Stomach (tissue), 19 donors: ENCODE measurements at places on chromosomes 13 and 19.

DNA sequence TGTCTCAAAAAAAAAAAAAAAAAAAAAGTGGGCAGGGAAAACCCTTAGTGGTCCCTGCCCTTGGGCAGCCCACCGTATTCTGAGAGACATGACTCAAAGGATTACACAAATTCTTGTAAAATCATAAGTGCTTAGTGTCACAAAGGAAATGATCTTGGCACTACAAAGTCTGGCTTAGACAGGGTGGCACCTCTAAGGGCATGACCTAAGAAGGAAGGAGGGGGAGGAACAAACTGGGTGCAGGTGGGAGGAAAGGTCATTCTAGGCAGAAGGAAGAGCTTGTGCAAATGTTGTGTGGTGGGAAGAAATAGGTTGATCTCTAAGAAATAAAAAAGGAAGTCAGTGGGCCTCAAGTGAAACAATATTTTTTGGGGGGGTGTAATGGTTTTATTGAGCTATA is 10.4 kb downstream of the PNPLA6 start:
- peak; percentile 13 for DNase-seq

DNA sequence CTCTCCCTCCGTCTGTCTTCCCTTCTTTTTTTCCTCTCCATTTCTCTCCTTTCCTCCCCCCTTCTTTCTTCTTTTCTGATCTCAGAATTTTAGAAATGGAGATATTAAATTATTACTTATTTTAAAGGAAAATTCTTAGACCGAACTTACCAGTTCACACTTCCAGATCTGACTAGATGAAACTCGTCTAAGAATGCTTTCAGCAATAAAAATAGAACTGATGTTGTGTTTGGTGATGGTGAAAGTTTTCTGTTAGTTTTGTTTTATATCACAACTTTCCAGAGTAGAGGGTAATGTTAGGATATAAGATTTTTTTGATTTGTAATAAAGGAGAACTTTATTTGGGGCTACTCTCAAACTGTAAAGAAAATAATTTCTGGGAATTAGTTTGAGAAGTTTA is 29.9 kb downstream of the UCHL3 start:
- DNase-seq, result no peak

GRCh38 chr13:113588394-113589111 is 4.0 kb downstream of the TFDP1 start:
- DNase-seq, result peak; percentile 4

GRCh38 chr19:43748685-43749084 is 6.1 kb downstream of the SMG9 start:
- no peak for DNase-seq

DNA sequence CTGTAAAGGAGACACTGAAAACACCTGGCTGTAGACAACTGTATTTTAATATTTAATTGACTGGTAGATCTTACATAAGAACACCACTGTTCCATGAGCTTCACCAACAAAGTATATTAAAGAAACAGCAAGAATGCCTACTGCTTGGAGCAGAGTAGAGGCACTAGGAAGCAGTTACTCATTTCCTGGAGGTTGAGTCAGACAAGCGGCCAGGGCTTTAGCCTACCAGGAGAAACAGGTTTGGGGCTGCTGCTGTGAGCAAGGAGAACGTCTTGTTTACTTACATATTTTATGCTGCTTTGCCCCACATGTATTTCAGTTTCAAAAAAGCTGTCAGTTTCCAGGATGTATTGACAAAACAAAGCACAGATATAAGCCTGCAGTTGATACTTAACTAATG is 33.4 kb downstream of the ALG5 start:
- peak; percentile 28 for DNase-seq

DNA sequence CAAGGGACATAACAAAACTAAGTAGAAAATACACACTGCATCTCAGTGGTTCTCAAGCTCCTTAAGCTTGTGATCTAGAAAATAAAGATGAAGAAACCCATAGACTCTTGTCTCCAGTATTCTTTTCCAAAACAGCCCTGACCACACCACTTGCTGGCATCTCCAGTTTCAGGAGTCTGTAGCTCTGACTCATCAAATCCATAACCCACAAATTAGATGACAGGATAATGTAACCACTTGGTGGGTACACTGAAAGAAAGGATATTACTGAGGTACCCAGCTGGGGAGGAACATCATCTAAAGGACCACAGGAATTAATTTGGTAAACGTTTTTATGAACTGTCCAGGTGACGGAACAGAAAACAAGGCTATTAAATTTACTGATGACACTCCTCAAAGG is 214.7 kb downstream of the VWA8 start:
- no peak for DNase-seq

- DNase-seq, result no peak
Measured at GRCh38 chr13:110334256-110334655, 27.2 kb downstream of the COL4A2 start.

DNA sequence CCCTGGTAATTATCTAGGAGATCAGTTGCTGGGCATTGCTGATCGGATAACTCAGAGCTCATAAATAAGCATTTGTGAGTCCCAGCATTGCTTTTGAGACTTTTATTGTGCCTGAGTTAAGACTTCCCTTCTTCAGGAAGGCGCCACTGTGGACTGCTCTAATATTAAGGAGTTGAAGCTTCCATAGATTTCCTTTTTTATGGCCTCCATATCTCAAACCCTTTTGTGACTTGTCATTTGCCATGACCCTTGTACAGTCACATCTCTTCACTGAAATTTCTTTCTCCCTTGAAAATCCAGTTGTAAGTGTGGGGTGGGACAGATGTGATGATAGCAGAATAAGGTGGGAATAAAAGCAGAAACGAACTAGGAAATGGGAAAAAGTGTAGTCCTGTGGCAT is 6.3 kb downstream of the TM9SF2 start:
- DNase-seq, result no peak

DNA sequence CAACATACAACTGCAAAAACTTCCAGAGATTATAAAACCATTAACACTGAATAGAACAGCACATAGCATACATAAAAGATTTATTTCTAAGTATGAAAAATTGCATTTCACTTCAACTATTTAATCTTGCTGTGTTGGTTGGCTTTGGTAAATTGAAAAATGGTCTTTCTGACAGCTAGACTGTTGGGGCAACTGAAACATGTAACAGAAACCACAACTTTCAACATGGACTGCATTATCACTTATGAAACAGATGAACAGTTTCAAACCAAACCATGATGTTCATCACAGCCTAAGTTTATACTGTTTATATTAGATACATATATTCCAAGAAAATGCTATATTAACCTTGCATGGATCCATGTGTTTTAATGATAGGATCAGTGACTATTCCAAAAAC is 324.1 kb upstream of the PCDH9 start:
- DNase-seq, result no peak

- DNase-seq, result no peak
Measured at GRCh38 chr13:111095031-111095840, 19.9 kb upstream of the ARHGEF7 start.

- DNase-seq, result no peak
Measured at GRCh38 chr13:30047154-30047874, 196.9 kb upstream of the UBL3 start.

DNA sequence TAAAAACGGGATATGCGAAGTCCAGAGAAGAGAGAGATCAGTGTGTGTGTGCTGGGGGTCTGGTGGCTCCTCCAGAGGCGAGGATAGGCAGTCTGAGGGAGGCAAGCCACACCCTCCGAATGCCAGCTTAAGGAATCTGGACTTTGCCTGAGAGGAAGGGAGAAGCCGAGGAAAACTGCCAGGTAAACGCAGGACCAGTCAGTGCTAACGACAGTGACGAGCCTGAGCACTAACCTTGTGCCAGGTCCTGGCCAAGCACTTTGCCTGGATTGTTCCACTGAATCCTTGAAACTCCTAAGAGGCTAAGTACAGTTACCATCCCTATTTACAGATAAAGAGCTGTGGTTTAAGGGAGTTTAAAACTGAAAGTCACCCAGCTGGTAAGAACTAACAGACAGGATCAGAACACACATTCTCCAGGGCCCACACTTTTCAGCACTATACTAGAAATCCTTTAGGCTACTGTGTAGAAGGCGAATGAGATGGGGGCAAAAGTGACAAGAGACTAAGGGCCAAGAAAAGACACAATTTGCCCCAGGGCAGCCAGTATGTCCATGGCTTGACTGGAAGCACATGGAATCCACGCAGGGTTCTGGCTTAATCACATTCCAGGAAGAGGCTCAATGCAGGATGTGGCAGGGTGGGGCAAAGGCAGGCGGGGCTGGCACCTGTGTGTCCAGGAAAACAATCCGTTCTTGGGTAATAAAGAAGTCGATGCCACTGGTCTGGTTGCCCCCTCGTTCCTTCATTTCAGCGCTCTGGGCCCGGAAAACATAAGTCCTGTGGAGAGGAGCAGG is 15.1 kb downstream of the SMG9 start:
- DNase-seq, result peak; percentile 76

DNA sequence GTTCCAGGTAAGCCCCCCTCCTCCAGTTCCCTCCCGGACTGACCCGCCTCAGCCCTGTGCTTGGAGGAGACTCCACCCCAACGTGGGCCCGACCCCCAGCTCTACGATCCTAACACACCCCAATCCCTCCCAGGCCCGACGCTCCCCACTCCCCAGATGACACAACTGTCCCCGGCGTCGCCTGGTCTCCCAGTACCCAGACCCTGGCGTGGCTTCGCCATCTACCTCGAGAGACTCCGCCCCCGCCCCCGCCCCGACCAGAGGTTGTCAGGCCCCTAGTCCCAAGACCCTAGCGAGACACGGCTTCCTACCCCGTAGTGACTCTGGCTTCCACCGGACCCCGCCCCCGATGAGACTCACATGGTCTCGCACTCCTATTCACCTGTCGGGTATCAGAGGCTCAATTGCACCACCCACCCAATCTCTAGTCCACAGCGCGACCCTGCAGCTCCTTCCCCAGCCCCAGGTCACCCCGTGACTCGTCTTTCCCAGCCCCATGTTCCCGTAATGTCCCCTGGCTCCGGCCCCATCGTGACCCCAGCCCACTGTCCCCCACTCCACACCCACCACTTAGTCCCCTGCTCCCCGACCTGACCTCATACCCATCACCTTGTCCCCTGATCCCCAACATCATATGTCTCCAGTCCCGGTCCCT is 2.9 kb downstream of the CD37 start:
- DNase-seq, result no peak

DNA sequence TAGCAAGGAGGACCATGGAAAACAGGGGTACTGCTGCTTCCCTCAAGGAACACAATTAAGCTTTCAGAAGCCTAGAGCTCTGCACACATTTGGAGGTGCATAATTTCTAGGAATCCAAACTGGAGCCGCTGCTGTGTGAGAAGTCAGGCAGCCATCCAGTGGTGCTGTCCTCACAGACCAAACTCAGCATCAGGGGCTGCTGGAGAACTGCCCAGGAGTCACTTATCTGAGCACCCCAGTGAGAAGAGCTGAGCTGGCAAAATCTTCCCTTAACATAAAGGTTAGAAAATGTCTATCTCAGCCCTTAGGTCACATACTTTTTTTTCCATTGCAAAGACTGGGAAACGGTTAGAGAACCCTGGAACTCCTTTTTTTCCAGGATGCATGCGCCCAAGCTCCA is 72.8 kb downstream of the ATP7B start:
- no peak for DNase-seq

DNA sequence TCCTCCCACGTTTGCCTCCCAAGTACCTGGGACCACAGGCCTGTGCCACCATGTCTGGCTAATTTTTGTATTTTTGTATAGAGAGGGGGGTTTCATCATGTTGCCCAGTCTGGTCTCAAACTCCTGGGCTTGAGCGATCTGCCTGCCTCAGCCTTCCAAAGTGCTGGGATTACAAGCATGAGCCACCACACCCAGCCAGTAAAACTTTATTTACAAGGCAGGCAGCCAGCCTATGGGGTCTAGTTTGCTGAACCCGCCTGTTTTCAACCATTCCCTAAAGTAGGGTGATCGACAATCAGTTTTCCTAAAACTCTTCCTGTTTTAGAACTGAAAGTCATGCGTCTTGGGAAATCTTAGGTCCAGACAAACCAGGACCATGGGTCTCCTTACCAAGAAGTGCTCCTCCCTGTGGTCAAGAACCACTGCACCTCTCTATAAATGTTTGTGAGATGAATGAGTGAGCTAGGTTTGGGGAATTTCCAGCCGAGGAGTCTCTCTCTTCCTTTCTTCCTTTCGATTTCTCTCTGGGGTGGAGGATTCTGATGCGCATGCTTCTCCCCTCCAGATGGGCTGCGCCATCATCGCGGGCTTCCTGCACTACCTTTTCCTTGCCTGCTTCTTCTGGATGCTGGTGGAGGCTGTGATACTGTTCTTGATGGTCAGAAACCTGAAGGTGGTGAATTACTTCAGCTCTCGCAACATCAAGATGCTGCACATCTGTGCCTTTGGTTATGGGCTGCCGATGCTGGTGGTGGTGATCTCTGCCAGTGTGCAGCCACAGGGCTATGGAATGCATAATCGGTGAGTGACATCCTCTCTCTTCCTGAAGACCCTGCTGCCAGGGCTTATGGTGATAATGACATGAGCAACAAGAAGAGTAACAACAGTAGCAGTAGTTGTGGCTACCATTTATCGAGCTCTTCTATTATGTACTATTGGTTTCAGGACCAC is 38.7 kb downstream of the ADGRE1 start:
- no peak for DNase-seq

GRCh38 chr13:30712536-30713532 is 22.5 kb upstream of the ALOX5AP start:
- no peak for DNase-seq

DNA sequence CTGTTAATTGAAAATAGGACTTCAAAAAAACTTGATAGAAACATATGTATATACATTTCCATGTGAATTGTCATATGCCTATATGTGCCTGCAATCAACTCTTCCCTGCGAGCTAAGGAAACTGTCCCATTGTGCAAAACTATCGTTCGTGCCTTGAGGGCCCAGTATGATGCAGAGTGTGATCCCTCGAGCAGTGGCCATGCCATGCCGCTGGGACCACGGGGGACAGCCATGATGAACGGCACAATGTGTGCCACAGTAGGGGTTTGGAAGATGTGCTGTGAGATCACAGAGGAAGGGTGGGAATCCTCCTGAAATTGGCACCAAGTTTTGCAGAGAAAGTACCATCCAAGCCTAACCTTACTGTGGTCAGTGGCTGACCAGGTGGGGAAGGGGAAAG is 118.1 kb upstream of the SOX1 start:
- DNase-seq, result no peak

- no peak for DNase-seq
Measured at GRCh38 chr13:51838240-51838846, 6.6 kb downstream of the TMEM272 start.

- DNase-seq, result peak; percentile 42
Measured at GRCh38 chr13:97967948-97968347, 14.5 kb downstream of the IPO5 start.

DNA sequence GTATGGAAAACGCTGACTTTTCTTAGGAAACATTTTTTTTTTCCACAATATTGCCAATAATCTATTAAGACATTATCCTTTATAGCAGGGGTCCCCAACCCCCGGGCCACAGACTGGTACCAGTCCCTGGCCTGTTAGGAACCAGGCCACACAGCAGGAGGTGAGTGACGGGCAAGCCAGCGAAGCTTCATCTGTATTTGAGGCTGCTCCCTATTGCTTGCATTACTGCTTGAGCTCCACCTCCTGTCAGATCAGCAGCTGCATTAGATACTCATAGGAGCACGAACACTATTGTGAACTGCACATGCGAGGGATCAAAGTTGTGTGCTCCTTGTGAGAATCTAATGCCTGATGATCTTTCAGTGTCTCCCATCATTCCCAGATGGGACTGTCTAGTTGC is 793.7 kb downstream of the SLITRK5 start:
- DNase-seq, result no peak

GRCh38 chr13:109271061-109271460 is 515.3 kb downstream of the IRS2 start:
- DNase-seq, result no peak

- no peak for DNase-seq
Measured at GRCh38 chr13:33045851-33046592, 29.8 kb downstream of the KL start.
